ENCODE measurements at places on chromosomes 5 and 9.
A peak's percentile ranks its signal among the peaks of the same experiment; 100 is the strongest.

- no peak for DNase-seq
Measured at GRCh38 chr9:129716091-129716490, 36.8 kb downstream of the PTGES start.

DNA sequence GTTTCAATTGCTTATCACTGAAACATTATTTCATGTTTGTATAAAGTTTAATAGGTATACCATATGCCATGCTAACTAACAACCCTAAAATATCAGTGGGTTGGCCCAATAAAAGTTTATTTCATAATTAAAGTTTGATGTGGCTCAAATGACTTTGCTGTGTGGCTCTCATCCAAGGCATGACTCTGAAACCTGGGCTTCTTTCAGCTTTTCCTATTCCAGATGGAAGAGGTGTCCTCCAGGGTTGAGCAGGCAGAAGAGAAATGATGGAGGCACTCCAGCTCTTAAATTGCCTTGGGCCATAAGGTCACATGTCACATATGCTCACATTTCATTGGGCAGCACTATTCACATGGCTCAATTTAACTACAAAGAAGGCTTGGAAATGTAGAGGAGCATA lies 101.9 kb downstream of the MACIR start:
- no peak for DNase-seq

DNA sequence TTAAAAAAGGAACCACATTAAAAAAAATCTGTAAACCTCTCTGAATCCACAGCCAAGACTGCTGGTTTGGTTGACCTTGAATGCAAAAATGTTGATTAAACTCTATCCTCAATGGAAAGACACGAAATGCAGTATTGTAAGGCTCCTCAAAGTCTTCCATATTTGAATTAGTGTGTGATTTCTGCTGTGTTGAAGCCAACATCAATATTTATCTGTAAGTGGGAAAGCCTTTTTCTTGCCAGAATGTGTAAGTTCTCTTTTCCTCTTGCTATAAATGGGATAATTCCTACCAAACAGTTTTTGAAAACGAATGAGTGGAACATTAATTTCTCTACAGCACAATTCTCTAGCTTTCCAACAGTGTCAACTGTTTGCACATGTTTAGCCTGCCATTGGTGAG lies 422.1 kb upstream of the TNC start:
- no peak for DNase-seq

GRCh38 chr5:169873642-169874041 lies 106.7 kb downstream of the INSYN2B start:
- DNase-seq: peak; percentile 26

GRCh38 chr5:97840643-97841042 lies 657.6 kb upstream of the RIOK2 start:
- DNase-seq: peak; percentile 12

GRCh38 chr5:176938472-176938871 lies 39.3 kb upstream of the HK3 start:
- DNase-seq: no peak

- peak; percentile 66 for DNase-seq
Measured at GRCh38 chr9:89138463-89139390, 39.9 kb downstream of the SHC3 start.

DNA sequence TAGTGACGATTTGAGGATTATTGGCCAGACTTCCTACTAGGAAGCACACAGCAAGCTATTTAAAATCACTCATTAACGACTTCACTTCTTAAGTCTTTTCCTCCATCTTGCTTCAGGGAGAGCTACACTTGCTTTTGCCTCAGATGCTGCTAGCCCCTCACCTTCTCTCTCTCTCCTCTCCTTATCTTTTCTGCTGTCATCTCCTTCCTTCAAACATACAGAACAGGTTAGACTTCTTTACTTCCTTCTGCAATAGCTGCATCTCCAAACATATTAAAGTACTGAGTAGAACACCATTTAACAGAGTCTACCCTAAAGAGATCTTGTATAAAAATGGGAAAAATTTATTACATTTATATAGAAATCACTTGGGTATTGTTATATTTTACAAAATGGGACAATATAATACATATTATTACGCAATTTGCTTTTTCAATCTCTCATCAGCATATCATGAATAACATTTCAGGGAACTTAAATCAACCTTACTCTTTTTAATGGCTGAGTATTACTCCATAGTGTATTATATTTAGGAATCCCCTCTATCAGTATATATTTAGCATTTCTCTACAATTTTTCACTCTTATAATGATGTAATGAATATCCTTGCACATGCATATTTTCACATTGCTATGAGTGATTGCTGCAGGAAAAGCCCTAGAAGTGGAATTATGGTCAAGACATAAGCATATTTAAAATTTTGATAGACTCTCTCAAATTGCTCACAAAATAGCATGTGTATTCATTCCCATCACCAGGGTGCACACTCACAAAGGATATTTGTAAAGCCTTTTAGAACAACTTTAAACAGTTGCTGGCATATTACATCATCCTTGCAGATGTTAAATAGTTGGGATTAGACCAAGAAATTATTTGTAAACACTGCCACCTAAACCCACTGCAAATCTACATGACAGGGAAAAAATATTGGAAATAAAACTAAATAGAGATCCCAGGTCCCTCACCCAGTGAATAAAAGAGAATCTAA lies 164.5 kb upstream of the NFIB start:
- DNase-seq: peak; percentile 14

- DNase-seq: no peak
Measured at GRCh38 chr9:10003047-10003446, 609.8 kb downstream of the PTPRD start.

GRCh38 chr5:142678529-142678928 lies 7.4 kb downstream of the FGF1 start:
- DNase-seq: no peak

DNA sequence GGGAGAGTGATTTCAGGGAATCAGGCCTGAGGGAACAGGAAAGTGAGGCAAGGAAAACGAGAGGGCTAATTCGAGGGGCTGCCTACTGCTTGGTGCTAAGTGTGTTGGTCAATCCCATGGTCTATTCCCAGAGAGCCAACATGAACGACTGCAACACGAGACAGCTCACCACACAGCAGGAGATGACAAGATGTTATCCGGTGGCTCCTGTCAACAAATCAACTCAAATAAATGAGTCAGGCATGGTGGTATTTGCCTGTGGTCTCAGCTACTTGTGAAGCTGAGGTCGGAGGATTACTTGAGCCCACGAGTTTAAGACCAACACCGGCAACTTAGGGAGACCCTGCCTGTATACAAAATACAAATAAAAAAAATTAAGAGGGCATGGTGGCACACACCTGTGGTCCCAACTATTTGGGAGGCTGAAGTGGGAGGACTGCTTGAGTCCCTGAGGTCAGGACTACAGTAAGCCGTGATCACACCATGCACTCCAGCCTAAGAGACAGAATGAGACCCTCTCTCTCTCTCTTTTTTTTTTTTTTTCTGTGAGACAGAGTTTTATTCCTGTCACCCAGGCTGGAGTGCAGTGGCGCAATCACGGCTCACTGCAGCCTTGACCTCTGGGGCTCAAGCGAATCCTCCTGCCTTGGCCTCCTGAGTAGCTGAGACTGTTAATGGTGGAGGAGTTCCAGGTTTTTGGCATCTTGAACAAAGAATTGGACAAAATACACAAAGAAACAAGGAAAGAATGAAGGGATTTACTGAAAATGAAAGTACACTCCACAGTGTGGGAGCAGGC lies 9.0 kb upstream of the FAF2 start:
- DNase-seq: peak; percentile 70

DNA sequence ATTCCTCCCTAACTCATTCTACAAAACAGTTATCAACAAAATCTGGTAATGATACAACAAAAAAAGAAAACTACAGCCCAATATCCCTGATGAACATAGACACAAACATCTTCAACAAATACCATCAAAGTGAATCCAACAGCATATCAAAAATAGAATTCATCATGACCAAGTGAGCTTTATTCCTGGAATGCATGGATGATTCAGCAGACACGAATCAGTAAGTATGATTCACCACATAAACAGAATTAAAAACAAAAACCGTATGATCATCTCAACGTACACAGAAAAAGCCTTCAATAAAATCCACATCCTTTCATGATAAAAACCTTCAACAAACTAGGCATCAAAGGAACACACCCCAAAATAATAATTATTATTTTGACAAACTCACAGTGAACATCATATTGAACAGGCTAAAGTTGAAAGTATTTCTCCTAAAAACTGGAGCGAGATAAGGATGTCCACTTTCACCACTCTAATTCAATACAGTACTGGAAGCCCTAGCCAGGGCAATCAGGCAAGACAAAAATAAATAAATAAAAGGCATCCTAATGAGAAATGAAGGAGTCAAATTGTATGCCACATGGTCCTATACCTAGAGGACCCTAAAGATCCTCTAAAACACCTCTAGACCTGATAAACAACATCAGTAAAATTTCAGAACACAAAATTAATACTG lies 305.1 kb upstream of the RGMB start:
- DNase-seq: peak; percentile 68

GRCh38 chr9:37364751-37365360 lies 57.6 kb upstream of the GRHPR start:
- DNase-seq: no peak

DNA sequence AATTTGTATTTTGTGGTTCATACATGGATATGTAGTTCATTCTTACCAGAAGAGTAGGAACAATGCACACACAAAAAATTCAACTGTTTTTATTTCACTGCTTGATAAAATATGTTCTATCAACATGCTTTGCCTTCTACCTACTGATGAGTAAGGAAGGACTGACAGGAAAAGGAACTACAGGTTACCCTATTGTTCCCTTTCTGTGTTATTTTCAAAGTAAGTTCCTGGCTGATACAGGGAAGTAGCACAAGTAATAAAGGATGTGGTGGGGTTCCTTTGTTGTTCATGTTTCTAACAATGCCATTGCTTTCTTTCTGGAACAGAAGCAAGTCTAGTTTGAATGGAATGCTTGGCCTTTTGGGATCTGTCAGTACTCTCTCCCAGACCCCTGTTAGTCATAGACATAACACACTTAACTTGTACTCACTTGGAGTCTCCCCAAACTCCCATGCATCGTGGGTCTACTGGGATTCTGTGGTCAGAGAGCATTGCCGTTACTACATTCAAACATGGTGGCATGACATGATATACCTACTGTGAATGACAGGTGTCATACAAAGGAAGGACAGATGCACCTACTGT lies 20.2 kb upstream of the ALDOB start:
- DNase-seq: peak; percentile 13

- no peak for DNase-seq
Measured at GRCh38 chr5:177486256-177486655, 11.1 kb downstream of the PDLIM7 start.

DNA sequence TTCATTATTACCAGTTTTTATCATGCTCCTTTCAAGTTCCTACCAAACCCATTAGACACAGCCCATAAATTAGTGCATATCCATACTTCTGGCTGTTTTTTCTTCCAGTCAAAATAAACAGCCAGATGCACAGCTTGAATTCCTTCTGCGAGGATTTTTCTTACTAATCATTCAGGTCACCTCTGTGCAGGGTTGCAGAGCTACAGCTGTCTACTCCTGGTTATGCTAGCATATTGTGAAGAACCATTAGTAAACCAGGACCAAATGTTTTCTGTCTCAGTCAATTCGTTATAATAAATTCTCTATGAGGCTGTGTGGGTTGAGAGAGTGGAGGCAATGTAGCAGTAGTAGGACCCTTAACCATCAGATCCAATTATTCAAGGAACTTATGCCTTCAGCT lies 8.1 kb upstream of the MINAR2 start:
- DNase-seq: no peak

GRCh38 chr9:110691002-110691549 lies 22.5 kb downstream of the MUSK start:
- DNase-seq: peak; percentile 38

DNA sequence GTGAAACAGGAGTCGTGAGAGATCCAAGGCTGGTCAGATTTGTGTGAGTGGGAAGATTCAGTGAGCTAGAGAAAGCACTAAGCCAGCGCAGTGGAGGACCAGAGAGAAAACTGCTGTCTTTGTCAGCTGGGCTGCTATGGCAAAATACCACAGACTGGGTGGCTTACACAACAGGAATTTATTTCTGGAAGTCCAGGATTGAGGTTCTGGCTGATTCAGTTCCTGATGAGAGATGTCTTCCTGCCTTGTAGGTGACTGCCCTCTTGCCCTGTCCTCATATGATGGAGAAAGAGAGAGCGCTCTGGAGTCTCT lies 24.2 kb upstream of the ANKRD33B start:
- DNase-seq: peak; percentile 31

GRCh38 chr5:73960426-73960825 lies 334.4 kb downstream of the ARHGEF28 start:
- no peak for DNase-seq

- DNase-seq: peak; percentile 37
Measured at GRCh38 chr9:136544964-136545691, 720 bp downstream of the NOTCH1 start.

DNA sequence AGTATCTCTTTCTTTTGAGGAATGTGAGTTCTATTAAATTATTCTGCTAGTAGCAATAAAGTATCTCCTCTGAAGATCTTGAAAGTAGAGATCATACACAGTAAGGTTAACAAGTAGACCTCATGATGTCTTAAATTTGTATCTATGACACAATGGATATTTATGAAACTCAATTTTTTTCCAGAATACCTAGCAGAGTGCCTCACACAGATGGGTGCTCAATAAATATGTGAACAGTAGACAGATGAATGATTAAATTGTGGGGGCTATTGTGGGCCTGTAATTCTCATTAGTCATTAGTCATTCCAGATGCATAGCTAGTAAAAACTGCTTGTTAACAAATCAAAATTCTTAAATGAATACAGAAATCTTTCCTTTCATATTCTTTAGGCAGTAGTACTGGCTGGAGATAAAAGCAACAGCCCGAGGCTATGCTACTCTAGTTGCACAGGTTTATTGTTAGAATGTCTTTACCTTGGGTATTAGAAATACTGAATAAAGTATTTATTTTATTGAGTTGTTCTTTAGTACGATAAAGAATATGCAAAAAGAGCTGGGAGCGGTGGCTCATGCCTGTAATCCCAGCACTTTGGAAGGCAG lies 22.0 kb downstream of the CHD1 start:
- no peak for DNase-seq

GRCh38 chr5:154603953-154604679 lies 126.1 kb upstream of the HAND1 start:
- peak; percentile 57 for DNase-seq

All from cardiac fibroblast (primary cell).